ENCODE measurements at places on chromosomes 2 and 18. TPM values are rescaled to one million over a fixed set of nuclear protein-coding genes. Genes with fewer than 3 reads are reported as not detected.

DNA sequence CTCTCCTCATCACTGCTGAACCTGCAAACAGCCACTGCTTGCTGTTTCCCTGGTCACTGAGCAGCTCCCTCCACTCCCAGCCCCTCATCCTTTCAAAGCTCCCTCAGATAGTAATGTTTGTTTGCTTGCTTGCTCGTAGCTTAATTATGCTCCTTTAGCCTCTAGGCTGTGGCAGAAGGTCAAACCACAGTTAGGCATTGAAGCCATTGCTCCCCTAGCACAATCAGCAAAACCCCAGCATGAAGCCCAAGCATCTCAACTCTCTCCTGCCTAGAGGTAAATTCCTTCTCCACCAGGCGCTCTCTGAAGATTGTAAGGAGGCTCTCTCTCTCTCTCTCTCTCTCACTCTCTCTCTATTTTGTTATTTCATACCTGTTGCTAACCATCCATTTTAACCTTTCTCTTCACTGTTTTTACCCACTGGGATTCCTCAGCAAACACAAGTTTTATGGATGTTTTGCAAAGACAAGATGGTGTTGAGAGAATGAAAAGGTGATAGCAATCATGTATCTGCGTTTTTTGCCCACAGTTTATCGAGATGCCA is 135.9 kb upstream of the HNRNPA3 start:
- DNase-seq, result no peak

- peak; percentile 70 for DNase-seq
These were observed 6.0 kb upstream of the ALLC start for GRCh38 chr2:3651691-3652648.

D2HGDH gene
- polyA plus RNA-seq, result 50.4 TPM

ANKRD30B gene
- polyA plus RNA-seq, result not detected

GRHL1 gene
- 4.4 TPM for polyA plus RNA-seq

CXXC1 gene
- polyA plus RNA-seq, result 60.1 TPM

Data from renal cortex interstitium (tissue), 15 donors.